ENCODE measurements at places on chromosomes 5 and 9.
A peak's percentile ranks its signal among the peaks of the same experiment; 100 is the strongest.

GRCh38 chr9:120758544-120758943 lies 34.7 kb downstream of the FBXW2 start:
- no peak for DNase-seq

DNA sequence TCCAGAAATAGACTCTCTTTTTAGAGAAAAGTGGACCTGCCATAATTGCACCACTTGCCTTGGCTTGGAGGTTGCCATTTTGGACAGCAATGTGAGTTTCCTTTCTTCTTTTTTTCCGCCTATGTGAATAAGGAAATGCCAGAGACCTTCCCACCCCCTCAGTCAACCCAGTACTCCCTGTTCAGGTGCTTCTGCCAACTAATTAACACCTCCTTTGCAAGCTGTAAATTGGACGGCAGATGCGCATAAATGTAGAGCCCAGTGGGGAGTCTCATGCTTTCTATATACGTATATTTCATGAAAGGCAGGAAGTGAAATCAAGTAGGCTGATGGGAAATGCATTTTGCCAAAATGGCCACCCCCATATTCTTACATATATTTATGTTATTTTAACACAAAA lies 269.8 kb upstream of the RFX3 start:
- DNase-seq = no peak

DNA sequence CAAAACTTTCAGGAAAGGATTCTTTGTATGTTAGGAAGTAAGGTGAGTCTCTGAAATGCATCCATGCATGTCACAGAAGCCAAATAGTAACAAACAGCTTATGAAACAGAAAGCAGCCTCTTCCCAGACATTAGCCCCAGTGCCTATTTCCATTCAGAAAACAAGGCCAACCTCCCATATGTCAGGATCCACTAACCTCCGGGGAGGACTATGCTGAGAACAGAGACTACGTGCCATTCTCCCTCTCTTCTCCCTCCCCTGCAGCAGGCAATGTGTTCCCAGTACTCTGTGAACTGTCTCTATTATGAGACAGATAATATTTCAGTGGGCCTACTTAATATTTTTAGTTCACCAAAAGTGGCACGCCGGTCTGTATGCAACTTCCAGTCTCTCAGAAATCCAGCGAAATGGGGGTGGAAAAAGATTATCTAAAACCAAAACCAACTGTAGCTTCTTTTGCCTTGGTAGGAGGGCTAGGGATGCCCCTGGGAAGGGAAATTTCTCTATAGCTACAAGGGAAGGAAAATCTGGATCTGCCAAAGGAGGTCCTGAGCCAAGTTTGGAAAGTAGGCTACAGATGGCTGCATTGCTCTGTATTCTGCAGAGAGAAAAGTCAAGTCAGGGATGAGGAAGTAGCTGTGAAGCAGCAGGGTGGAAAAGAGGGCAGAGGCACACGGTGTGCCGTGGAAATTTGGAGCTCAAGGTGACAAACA lies 42.0 kb downstream of the VLDLR start:
- peak; percentile 33 for DNase-seq

GRCh38 chr5:61167382-61167781 lies 5.1 kb upstream of the SMIM15 start:
- no peak for DNase-seq

DNA sequence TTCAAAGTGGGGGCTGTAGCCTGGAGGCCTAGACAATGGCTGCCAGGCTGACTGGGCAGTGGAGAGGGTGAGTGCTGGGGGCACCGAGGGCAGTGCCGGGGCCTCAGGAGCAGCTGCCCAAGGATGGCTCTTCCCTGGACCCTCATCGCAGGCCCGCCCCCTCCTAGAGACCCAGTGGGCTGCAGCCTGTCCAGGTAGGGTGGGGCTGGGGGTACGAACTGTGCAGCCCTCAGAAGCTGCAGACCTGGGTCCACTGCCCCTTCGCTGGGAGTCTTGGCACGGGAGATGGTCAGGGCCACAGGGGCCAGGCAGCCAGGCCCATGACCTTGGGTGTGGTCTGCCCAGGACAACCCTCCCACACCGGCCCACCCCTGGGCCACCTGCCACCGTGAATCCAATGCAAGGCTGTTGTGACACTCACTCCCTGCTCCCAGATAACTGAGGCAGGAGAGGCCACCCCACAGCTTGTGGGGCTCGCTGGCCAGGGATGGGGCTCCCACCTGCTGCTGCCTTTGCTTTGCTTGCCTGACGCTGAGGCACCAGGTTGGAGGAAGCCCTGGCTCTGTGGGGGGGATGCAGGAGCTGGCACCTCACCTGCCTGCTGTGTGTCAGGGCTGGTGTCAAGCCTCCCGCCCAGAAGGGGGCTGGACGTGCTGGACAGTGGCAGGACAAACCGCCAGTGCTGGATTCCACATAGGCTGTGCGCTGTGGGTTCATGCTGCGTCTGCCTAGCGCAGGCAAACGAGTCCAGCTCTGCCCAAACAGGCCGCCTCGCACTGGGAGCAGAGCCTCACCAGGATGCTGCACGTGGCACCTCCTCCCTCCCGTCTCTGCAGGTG lies 23.1 kb upstream of the SLC9A3 start:
- no peak for DNase-seq

GRCh38 chr9:12274577-12274976 lies 418.6 kb upstream of the TYRP1 start:
- peak; percentile 41 for DNase-seq

GRCh38 chr9:93676310-93677047 lies 100.1 kb downstream of the PHF2 start:
- DNase-seq = peak; percentile 12
